ENCODE measurements at places on chromosomes 13 and 19. TPM values are rescaled to one million over a fixed set of nuclear protein-coding genes. Genes with fewer than 3 reads are reported as not detected.

The CBY2 gene
- polyA plus RNA-seq: 0.45 TPM

The SBK2 gene
- polyA plus RNA-seq: 1.8 TPM

The RFPL4AL1 gene
- not detected for polyA plus RNA-seq

The RFXAP gene
- polyA plus RNA-seq: 13.5 TPM

The SSC5D gene
- 2.5 TPM for polyA plus RNA-seq

The PRSS57 gene
- 0.20 TPM for polyA plus RNA-seq

The PEAK3 gene
- polyA plus RNA-seq: 0.17 TPM

The HCN2 gene
- 0.42 TPM for polyA plus RNA-seq

The KIR3DL1 gene
- polyA plus RNA-seq: not detected

The LILRB3 gene
- polyA plus RNA-seq: 3.8 TPM

The LILRB4 gene
- polyA plus RNA-seq: 1.7 TPM

The LINGO3 gene
- polyA plus RNA-seq: 0.11 TPM

The TPTE2 gene
- polyA plus RNA-seq: 0.17 TPM

The C2CD4C gene
- 3.9 TPM for polyA plus RNA-seq

The TNFSF9 gene
- 0.36 TPM for polyA plus RNA-seq

The CD320 gene
- polyA plus RNA-seq: 44.1 TPM

The TMEM272 gene
- 0.38 TPM for polyA plus RNA-seq

The GAPDHS gene
- not detected for polyA plus RNA-seq

The ESD gene
- polyA plus RNA-seq: 238 TPM

The KHSRP gene
- polyA plus RNA-seq: 314 TPM

The IFNL1 gene
- not detected for polyA plus RNA-seq

The CLEC4G gene
- polyA plus RNA-seq: not detected

The RYR1 gene
- polyA plus RNA-seq: 5.3 TPM

The DNAAF3 gene
- polyA plus RNA-seq: 6.6 TPM

The GRK1 gene
- polyA plus RNA-seq: 0.12 TPM

The FREM2 gene
- 43.7 TPM for polyA plus RNA-seq

The ERICH4 gene
- 7.2 TPM for polyA plus RNA-seq

The S1PR2 gene
- polyA plus RNA-seq: 12.2 TPM

The OXGR1 gene
- polyA plus RNA-seq: 3.6 TPM

The ATP13A1 gene
- polyA plus RNA-seq: 47.5 TPM

The FLT1 gene
- polyA plus RNA-seq: 52.1 TPM

The GAS6 gene
- 30.6 TPM for polyA plus RNA-seq

The CGB2 gene
- polyA plus RNA-seq: not detected

The RABAC1 gene
- polyA plus RNA-seq: 81.1 TPM

The OVOL3 gene
- polyA plus RNA-seq: not detected

The C19orf73 gene
- 0.99 TPM for polyA plus RNA-seq
